Body of pancreas (tissue), 4 donors: ENCODE measurements at places on chromosomes 2 and 18. TPM values are rescaled to one million over a fixed set of nuclear protein-coding genes. Genes with fewer than 3 reads are reported as not detected.

- no peak overlapping the region for H3K4me3 ChIP-seq
- no peak overlapping the region for H3K27ac ChIP-seq
- H3K4me1 ChIP-seq, result no peaks in the 10 kb centered on the region
These were observed 708.6 kb downstream of the CCDC85A start for GRCh38 chr2:56892382-56892781.

DNA sequence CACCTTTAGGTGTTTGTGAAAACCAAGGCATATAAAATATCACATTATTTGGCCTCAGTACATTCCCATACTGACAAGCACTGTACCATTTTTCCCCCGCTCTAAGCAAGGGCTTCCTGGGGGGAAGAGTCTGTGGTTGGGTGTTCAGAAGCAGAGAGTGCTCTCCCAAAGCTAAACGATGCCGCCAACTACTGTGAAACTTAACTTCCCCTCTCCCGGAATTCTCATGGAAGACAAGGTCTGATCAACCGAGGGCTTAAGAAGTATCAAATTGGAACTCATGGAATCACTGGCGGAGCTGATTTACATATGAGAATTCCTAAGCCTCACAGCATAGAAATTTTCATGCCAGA is 433 bp upstream of the MFF start:
- peaks cover 17% of the 10 kb centered on the region for H3K4me1 ChIP-seq
- H3K36me3 ChIP-seq, result no peaks in the 10 kb centered on the region
- H3K27me3 ChIP-seq, result no peaks in the 10 kb centered on the region
- H3K27ac ChIP-seq, result peak overlapping the region; percentile 93
- peak overlapping the region; percentile 93 for H3K4me3 ChIP-seq

The GRHL1 gene
- total RNA-seq, result 4.2 TPM

DNA sequence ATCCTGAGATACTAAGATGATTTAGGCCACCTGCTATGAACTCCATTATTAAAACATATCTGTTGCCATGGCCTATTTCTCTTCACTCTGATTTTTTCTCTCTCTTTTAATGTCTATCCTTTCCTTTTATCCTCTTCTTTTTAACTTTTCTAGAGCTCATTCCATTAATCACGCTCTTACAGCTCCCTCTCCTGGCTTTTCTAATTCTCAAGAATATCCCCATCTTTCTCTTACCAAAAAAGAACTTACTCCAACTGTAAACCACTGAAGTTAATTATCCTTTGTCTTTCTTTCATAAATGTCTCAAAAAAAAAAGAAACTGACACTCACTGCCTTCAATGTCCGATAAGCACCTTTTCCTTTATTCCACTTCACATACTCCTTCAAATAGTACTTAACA is 7.9 kb downstream of the PPP3R1 start:
- DNase-seq, result no peak
- no peak overlapping the region for H3K4me3 ChIP-seq
- H3K36me3 ChIP-seq, result no peaks in the 10 kb centered on the region
- no peaks in the 10 kb centered on the region for H3K27me3 ChIP-seq

The ADD2 gene
- 2.3 TPM for total RNA-seq

- H3K27me3 ChIP-seq, result no peaks in the 10 kb centered on the region
- no peaks in the 10 kb centered on the region for H3K4me1 ChIP-seq
- no peak for DNase-seq
- no peaks in the 10 kb centered on the region for H3K36me3 ChIP-seq
- H3K27ac ChIP-seq, result no peak overlapping the region
These were observed 103.3 kb downstream of the AOX1 start for GRCh38 chr2:200689115-200689514.

The KCNS3 gene
- 8.2 TPM for total RNA-seq

The FNDC4 gene
- 20.8 TPM for total RNA-seq

The SERPINB4 gene
- not detected for total RNA-seq

DNA sequence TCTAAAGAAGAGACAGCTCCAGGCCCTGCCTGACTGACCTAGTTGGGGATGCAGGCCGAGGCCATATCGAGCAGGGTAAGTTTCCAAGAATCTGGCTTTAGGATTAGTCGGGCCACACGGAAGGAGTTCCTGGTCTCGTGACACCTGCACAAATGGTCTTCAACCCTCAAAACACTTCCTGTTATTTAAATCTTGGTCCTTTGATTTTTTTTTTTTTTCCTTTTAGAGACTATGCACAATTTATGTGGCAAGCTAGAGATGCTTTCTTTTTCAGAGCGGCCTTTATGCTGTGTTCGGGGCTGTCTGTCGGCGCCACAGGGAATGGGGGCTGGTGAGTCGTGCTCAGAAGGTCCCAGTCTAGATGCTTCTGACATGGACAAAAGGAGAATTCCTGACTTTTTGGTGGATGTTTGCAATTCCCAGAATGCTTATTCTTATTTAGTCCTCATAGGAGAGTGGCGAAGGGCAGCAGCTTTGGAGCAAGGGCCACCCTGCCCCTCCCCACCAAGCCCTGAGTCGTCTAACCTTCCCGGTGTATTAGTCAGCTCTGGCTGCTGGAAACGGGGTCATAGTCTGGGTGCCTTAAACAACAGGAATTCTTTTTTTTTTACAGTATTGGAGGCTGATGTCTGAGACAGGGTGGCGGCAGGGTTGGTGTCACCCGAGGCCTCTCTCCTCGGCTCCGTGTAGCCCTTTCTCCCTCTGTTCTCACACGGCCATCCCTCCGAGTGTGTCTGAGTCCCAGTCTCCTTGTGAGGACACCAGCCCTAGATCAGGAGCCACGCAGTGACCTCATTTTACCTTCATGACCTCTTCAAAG is 27.4 kb downstream of the HPCAL1 start:
- peaks cover 77% of the 10 kb centered on the region for H3K4me1 ChIP-seq
- H3K27ac ChIP-seq, result no peak overlapping the region
- H3K27me3 ChIP-seq, result no peaks in the 10 kb centered on the region
- DNase-seq, result no peak
- no peaks in the 10 kb centered on the region for H3K36me3 ChIP-seq

The LAMA1 gene
- 3.4 TPM for total RNA-seq

GRCh38 chr2:159042115-159042850 is 73.8 kb downstream of the TANC1 start:
- peaks cover 47% of the 10 kb centered on the region for H3K4me1 ChIP-seq
- no peaks in the 10 kb centered on the region for H3K36me3 ChIP-seq
- H3K27me3 ChIP-seq, result no peaks in the 10 kb centered on the region
- no peak overlapping the region for H3K4me3 ChIP-seq
- DNase-seq, result peak; percentile 52

GRCh38 chr18:34867520-34867919 is 157.4 kb downstream of the DTNA start:
- no peak for DNase-seq
- no peak overlapping the region for H3K27ac ChIP-seq
- H3K27me3 ChIP-seq, result no peaks in the 10 kb centered on the region
- no peaks in the 10 kb centered on the region for H3K36me3 ChIP-seq
- H3K4me3 ChIP-seq, result no peak overlapping the region

DNA sequence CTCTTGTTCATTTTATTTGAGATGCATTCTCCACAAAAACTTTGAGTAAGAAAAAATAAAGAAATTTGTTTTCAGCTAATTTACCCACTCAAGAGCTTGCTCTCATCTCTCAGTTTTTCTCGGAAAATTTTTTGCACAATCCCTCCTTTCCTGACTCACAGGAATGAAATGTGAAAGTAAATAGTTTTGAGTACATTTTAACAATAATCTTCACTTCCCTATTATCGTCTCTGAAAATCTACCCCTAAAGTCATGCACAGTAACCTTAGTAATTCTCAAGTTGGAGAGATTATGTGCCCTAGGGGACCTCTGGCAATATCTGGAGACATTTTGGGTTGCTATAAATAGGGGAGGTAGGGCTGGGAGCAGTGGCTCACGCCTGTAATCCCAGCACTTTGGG is 2.6 kb downstream of the CYB5A start:
- DNase-seq, result no peak
- H3K27me3 ChIP-seq, result no peaks in the 10 kb centered on the region
- H3K4me1 ChIP-seq, result peaks cover 68% of the 10 kb centered on the region
- H3K36me3 ChIP-seq, result no peaks in the 10 kb centered on the region
